ENCODE measurements at places on chromosomes 1 and 21.

DNA sequence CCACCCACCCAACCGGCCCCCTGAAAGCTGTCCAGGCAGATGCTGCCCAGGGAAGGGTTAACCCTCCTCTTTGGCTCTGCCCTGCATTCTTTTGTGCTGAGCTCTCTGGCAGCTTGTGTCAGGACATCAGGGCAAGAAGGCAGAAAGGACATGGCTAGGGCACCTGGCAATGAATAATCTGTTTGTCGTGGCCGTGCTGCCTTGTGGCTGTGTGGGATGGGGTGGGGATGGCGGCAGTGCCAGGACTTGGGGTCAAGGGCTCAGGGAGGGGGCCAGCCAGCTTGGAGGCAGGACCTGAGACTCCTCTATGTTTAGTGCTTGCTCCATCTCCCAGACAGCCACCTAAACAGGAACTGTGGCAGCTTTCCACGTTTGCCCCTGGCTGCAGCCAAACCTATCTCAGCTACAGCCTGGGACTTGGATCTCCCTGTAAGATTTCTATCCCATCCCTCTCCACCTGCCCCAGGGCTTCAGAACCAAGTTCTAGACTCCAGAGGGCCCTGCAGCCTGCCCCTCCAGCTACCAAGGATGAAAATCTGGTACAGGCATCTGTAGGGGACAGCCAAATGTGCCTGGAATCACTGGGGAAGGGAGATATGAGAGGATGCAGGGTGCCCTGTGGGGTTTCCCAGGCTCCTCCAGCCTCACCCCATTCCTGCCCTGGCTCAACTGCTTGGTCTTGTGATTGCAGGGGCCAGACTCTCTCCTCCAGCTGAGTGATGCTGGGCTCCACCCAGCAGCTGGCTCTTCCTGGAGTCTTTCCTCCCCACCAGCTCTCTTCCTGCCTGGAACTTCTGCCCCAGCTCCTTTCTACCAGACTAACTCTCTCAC is 9.6 kb upstream of the GPR37L1 start:
- DNase-seq = no peak

- no peak for DNase-seq
Observed at GRCh38 chr1:155729031-155729898, 40.4 kb downstream of the DAP3 start.

- no peak for DNase-seq
Observed at GRCh38 chr1:34126486-34126885, 38.5 kb downstream of the CSMD2 start.

DNA sequence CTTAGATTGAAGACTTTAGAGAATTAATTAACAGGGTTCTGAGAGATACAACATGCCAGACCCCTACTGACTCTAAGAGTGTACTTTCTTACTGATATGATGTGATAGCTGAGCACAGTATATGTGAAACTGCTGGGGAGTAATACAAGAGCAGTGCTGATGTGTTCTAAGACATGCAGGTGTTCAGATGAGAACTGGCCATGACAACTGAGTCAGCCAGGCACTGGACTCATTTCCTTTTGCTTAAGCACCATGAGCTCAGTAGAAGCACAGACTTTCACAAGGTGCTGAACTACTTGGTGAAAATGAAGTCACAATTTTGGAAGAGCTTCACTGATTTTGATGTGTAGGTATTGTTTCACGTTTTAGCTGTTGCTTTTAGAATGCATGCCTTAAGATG is 15.9 kb upstream of the POGZ start:
- no peak for DNase-seq

Data from NCI-H2171 (cell line).